ENCODE measurements at places on chromosomes 11 and 22.
A peak's percentile ranks its signal among the peaks of the same experiment; 100 is the strongest.

GRCh38 chr11:121476379-121477032 lies 23.7 kb upstream of the SORL1-AS1 start:
- DNase-seq, result peak; percentile 47

DNA sequence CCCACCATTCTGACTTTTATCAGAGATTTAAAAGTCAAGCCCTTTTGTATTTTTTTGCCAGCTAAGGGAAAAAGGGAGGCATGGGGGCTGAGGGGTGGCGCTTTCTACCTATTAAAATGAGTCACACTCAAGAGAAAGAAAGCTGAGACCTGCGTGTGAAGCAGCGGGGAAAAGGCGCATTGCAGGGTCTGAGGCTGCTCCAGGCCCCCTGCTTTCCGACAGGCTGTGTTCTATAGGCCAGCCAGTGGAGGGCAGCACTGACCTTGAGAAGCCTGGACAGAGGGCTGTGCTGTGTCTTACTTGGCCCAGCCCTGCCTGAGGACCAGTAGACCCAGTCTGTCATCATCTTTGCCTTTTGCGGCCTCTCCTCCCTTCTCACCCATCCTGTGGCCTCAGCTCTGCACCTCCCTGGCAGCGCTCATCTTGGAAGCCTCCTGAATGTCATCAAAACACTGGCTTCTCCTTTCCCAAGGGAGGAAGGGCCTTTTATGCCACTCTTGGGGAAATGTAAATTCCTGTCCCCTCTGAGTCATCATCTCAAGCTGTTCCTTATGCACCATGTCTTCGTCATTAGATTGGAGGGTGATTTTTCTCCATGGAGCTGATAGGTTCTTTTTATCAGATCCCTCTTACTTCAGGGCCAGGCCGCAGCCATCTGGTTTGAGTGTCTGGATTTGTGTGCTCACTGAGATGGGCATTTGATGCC lies 12.6 kb upstream of the MAPK8IP1 start:
- peak; percentile 68 for DNase-seq

DNA sequence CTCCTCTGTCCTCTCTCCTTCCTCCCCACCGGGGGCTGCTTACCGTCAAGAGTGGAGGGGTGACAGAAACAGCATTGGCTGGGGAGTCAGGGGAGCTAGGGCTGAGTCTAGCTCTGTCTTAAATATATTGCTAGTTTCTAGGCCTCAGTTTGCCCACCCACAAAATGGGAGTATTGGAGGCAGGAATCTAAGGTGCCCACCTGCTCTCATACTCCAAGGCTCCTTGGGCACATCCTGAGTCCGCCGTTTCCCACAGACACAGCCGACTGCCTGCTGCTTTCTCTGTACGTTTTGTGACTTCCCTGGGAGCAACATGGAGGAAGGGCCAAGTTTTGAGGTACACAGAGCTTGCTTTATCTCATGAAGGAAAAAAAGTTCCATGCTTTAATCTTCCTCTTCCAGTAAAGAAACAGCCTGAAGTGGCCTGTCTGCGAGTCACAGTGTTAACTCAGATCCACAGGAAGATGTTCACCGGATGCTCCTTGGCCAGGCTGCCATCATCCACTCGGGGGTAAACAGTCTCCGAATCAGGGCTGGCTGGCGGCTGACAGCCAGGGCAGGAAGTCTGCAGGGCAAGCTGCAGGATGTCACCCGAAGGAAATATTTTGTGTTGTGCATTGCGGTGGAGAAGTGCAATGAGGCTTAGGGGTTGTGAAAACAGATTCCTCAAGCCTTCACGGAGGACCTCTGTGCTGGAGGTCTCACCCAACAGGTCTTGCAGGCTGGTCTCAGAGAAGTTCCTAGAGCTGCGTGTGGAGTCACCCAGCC lies 11.0 kb upstream of the CERK start:
- DNase-seq, result no peak

DNA sequence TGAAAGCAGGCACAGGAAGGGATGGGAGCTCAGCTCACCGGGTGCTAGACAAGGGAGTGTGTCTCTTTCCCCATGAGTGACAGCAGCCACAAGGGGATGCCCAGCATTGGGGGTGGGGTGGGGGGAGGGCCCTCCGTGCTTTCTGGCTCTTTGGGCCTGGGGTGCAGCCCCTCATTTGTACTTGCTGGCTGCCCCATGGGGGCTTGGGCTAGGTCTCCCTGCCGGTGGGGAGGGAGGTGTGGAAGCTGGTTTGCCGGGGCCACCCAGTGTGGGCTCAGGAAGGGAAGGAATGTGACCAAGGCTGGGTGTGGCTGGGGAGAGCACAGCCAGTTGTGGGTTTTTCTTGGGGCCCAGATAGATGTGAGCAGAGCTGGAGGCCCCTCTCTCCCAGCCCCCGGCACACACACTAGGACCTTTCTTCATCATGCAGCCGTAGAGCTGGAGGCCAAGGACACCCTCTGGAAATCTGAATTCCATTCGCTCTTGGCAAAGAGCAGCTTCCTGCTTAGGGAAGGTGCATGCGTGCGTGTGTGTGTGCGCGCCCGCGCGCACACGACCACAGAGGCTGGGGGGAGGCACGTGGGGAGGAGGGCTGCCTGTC lies 25.8 kb downstream of the KCNQ1OT1 start:
- DNase-seq, result no peak

DNA sequence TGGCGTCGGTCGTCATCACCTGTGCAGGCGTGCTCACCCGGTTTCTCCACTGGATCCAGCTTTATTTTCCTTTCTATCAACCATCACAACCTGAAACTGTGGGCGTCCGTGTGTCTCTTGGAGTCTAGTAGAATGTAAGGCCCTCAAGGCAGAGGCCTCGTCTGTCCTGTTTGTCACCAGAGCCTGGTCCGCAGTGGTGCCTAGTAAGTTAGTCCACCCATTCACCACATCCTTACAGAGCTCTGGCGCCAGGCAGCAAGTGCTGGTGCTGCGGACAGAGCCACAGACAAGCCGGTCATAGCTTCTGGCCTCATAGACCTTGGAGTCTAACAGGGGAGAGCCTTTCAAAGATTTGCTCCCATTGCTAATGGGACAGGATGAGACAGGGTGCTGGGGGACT lies 64.4 kb upstream of the PARVG start:
- DNase-seq, result no peak

DNA sequence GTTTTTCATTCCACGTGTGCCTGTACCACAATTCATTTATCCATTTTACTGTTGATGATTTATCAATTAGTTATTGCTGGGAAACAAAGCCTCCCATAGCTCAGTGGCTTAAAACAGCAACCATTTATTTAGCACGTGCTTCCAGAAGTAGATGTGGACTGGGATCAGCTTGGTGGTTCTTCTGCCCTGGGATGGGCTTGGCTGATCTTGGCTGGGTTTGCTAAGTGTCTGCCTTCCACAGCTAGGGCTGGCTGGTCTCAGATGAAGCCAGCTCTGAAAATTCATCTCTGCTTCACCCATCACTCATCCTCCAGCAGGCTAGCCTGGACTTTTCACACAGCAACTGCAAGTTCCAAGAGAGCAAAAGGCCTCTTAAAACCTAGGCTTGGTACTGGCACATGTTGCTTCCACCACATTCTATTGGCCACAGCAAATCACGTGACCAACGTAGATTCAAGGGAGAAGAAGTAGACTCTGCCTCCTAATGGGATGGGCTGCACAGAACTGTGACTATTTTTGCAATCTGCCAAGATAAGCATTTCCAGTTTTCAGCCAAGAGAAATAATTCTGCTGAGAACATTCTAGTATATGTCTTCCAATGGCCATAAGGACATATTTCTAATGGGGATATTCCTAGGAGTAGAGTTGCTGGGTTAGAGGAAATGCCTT lies 124.9 kb downstream of the MN1 start:
- DNase-seq, result no peak

- no peak for DNase-seq
Observed at GRCh38 chr22:28230671-28231070, 311.6 kb upstream of the PITPNB start.

DNA sequence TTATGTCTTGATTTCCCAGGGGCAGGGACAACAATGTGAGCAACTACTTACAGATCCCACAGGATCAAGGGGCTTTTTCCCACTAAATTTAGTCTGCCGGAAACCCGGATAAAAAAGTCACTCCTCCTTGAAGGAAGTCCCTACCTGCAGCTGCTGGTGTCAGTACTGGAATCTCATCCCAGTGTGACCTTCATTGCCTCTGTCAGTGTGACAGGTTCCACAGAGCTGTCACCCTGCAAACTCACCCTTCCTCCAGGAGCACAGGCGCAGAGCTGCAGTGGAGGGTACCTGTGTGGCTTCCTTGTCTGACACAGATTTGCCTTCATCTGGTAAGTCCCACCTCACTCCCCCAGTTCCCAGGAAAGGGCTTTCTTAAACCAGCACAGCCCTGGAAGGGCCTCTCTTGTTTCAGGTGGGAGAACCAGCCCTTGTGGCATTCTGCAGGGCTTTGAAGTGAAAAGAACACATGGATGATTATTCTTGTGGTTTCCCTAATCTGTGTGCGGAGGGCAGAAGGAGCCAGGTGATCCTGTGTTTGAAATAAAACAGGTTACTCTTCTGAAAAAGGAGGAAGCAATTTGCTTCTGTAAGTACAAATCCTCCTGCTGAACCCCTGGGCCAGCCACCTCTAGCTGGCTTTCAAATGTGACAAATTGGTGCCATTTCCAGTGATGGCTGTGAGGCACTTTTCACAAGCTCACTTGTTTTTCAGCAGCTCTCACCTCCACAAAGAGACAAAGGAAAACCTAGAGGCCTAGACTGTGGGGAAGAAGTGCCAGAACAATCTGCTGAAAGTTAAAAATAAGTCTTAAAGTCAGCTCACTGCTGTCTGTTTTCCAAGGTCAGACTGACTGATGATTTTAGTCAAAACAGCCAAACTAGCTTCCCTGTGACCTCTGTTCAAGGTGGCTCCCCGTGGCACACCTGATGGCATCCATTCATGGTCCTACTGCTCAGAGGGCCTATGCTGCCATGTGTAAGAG lies 9.2 kb upstream of the PRSS23 start:
- no peak for DNase-seq

GRCh38 chr22:40407831-40408717 lies 37.7 kb downstream of the SGSM3 start:
- no peak for DNase-seq

- no peak for DNase-seq
Observed at GRCh38 chr22:37804352-37804880, 3.3 kb upstream of the GCAT start.

GRCh38 chr11:68941324-68942094 lies 37.8 kb downstream of the IGHMBP2 start:
- DNase-seq, result no peak

DNA sequence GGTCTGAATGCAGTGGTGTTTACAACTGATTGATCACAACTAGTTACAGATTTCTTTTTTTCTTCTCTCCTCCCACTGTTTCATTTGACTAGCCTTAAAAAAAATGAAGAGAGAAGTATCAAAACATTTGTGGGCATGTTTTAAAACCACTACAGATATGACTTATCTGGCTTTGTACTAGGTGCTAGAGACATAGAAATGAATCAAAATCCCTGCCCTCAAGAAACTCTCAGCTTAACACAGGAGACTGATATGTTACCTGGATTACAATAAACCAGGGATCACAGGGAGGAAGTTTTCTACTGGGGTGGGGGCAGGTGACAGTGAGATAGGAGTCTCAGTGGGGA lies 25.2 kb upstream of the CTR9 start:
- no peak for DNase-seq

GRCh38 chr11:85737738-85738137 lies 51.7 kb upstream of the CCDC89 start:
- no peak for DNase-seq

DNA sequence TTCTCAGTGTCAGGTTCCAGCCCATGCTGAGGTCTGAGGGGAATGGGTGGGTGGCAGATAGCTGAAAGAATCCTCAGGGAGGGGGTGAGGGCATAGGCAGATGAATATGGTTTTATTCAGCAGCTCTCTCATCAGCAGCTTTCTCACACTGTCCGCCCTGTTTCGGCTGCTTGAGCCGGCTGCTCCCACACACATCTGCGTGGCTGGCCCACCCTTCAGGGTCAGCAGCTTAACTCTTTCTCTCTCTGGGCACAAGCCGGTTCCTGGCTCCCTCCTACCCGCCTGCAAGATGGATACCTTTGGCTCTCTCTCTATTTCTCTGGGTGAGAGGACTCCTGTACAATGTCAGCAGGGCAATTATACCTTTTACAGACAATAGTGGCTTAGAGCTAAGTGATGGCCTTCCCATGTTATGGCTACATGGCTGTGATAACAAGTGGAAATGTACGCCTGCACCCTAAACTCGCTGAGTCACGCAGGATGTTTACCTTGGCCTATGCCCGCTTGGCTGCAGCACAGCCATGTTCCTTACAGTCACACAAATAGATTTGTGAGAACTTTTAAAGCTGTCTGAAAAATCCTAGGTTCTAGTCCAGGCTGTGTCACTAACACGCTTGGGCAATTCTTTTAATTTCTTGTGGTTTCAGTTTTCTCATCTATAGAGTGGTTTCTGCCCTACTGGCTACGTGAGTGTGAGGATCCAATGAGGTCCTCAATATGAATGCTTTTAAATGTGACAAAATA lies 4.1 kb downstream of the MMP20 start:
- DNase-seq, result no peak

GRCh38 chr11:80694385-80694784 lies 1253.6 kb upstream of the TENM4 start:
- DNase-seq, result no peak

GRCh38 chr22:30265823-30266444 lies 717 bp downstream of the OSM start:
- no peak for DNase-seq

- no peak for DNase-seq
Observed at GRCh38 chr11:33704240-33705002, 3.8 kb upstream of the C11orf91 start.

DNA sequence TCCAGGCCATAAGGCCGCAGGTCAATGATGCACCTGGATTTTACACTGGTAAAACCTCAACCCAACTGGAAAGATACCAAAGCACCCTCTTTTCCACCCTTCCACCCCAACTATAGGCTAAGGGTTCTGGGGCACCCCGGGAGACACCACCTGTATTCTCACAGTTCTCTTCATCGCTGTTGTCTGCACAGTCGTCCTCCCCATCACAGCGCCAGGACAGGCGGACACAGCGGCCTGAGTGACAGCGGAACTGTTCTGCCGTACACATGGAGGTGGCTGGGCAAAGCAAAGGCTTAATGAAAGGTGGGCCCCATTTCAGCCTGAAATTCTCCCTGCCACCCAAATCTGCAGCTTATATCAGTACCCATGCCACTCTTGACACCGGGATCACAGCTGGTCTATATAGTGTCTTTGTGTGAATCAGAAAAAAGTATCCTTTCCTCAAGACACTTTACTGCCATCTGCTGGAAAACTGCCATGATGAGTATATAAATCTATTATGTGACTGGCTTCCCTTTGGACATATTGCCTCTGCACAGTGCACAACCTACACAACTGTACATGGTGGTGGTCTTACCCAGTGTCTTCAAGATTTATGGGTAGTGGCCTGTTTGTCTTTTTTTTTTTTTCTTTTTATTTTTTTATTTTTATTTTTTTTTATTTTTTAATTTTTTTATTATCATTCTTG lies 21.5 kb downstream of the LRP4 start:
- peak; percentile 50 for DNase-seq
